ENCODE measurements at places on chromosomes 6 and 20.

- no peak for DNase-seq
These were observed 100.0 kb upstream of the MAN1A1 start for GRCh38 chr6:119449331-119450156.

DNA sequence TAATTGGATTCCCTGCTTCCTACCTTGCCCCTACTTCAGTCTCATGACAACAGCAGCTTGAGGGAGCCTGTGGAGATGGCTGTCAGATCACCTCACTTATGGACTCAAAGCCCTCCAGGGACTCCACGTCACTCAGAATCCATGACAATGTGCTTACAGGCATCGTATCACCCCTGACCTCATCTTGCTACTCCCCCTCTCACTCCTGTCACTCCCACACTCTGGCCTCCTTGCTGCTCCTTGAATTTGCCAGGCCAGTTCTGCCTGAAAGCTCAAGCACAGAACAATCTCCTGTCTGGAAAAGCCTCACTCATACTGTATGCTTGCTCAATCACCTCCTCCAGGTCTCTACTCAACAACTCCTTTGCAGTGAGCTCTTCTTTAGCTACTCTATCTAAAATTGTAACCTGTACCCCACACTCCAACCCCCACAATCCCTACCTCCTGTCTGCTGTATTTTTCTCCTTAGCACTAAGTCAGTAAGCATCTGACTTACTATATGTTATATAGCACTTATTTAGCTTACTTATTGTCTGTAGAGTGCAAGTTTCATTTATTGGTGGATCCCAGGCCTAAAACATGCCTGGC, 10.7 kb upstream of the GSTA4 start:
- DNase-seq = no peak

GRCh38 chr20:48724891-48725554, 102.8 kb downstream of the PREX1 start:
- no peak for DNase-seq

DNA sequence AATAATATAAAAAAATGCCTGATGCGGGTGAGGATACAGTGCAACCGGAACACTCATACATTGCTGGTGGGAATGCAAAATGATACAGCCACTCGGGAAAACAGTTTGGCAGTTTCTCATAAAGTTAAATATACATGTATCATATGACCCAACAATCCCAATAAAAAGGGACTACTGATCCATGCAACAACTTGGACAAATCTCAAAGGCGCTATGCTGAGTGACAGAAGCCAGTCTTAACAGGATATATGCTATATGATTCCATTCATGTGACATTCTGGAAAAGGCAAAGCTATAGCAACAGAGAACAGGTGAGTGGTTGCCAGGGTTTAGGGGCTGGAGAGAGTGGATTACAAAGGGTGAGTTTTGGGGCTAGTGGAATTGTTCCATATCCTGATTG, 170.2 kb upstream of the MLN start:
- DNase-seq = no peak

All from BE2C (cell line).